H9 (cell line): ENCODE measurements at places on chromosomes 7 and 10.
A peak's percentile ranks its signal among the peaks of the same experiment; 100 is the strongest.

DNA sequence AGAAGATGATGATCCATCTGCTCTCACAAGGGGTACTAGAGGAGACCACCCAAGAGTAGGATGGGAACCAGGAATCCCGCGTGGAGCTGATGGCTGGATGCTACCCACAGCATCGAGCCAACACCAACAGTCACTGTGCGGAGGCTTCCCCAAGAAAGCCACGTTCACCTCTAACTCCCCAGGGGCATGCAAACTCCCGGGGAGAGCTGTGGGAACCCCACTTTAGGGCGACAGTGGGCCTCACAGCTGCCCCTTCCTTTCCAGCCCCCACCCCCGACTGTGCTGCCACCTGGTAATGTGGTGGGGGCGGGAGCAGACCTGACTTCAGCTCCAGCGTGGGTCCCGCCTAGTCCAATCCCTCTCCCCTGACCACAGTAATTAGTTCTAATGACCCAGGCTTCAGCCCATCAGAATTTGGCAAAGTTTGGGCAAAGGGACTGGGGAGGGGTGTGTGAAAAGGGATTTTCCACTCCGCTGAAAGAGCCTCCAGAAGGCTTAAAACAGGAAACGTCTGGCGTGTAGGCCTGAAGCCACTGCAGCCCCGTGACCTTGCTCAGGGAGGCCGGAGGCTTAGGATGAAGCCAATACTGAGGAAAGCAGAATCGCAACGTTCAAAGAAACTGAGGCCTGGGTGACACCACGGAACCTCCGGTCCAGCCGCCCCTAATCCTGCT lies 20.3 kb downstream of the ASB13 start:
- no peak for DNase-seq

- DNase-seq: no peak
Measured at GRCh38 chr7:116206141-116206540, 4.2 kb upstream of the TES start.

GRCh38 chr7:51901489-51901840 lies 584.9 kb upstream of the COBL start:
- no peak for DNase-seq

DNA sequence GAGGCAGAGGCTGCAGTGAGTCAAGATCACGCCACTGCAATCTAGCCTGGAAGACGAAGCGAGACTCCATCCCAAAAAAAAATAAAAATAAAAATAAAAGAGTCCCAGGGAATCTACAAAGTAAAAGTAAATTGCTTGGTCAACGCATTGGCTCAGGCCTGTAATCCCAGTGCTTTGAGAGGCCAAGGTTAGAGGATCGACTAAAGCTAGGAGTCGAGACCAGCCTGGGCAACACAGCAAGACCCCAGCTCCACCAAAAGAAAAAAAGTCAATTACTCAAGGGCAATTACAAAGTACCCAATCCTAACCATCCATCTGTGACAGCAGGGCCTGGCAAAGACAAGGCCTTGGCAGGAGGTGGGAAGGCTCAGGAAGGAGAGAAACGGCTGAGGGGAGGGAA lies 127.6 kb upstream of the CALN1 start:
- no peak for DNase-seq

- DNase-seq: no peak
Measured at GRCh38 chr10:102616066-102616770, 28.1 kb upstream of the TRIM8 start.

DNA sequence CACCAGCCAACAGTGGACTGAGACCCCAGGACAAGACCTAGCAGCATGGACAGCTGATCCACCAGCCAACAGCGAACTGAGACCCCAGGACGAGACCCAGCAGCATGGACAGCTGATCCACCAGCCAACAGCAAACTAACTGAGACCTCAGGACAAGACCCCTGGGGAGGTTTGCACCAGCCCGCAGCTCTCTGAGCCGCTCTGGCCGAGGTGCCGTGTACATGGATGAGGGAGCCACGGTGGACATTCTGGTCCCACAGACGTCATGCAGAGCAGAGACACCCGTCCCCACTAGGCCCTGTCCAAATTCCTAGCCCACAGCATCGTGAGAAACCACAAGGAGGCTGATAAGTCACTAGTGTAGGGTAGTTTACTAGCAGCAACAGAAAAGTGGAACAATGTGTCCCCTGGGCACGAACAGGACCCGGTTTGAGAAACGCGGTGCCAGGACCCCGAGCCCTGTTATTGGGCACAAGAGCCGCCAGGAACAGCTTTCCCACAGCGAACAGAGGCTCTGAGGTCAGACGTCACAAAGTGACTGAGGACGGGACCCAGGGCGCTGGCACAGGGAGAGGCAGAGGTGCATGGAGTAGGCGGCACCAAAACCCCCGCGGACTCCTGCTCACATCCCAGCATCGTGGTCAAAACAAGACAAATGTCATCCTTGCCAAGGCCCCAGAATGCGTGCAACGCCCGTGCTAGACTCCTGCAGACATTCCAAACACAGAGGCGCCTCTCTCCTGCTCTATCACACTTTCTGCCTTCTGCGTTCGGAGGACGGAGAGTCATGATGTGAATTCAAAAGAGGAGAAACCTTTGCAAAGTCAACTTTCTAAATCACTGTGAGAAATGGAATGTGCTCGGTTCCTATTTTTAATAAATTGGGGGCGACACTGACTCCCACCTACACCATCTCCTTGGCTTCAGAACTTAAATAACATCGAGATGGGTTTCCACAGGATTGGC lies 8.1 kb downstream of the STK32C start:
- peak; percentile 15 for DNase-seq

GRCh38 chr10:61888744-61889143 lies 12.8 kb upstream of the ARID5B start:
- no peak for DNase-seq

- DNase-seq: no peak
Measured at GRCh38 chr7:147640821-147641220, 949.7 kb upstream of the C7orf33 start.
